SW 1271 (cell line): ENCODE measurements at places on chromosomes 7 and 10.
A peak's percentile ranks its signal among the peaks of the same experiment; 100 is the strongest.

DNA sequence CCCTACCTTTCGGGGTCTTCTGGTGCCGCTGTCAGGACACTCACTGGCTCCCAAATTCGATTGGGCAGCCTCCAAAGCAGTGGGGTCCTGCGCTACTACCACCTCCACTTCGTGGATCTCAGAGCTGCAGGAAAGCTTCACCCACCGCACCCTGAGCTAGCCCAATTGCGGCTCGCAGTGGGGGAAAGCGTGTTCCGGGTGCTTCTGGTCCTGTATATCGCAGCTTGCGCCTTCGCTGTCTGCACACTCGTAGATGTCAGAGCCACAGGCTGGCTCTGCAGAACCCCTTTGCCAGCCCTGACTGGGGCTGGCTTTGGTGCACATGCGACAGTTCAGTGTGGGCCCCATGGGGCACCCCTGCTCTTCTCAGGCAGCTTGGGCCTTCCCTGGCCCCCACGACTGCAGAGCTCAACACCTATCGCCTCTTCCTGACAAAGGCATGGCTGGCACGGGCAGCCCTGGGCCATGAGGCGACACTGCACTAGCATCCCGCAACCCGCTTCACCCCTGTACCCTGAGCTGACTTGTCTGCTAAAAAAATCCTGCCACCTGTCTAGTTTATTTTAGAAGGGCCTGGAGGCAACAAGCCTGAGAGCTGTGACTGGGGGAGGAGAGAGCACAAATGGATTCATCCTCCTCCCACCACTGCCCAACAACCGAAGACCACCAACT, 78.7 kb upstream of the ABI1 start:
- DNase-seq = no peak

DNA sequence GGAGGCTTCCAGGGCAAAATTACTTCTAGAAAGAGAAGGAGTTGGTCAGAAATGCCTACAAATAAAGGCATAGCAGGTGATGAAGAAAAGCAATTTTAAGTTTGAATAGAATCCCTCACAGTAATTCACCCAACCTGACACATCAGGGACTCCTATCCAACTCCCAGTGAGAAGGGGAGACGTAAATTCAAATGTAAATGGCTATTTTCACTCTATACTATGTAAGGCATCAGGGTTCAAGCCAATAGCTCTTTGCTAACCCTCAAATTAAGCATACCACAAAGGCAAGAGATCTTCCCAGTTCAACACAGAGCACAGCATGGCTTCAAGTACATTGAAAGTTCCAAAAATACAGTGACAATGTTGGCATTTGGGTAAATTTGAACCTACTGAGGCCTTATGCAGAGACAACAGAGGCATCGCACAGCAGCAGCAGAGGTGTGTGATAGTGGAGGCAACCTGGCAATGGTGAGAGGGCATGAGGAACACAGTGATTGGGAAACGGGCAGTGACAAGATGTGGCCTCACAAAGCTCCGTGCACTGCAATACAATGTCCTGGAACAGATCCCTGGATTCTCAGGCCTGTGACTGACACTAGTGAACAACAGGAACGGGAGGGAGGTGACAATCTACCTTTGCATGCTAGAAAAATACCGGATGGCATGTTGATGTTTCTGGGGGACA, 95.7 kb downstream of the VSTM2A start:
- DNase-seq = no peak

- no peak for DNase-seq
Observed at GRCh38 chr7:69682518-69682917, 84.2 kb downstream of the AUTS2 start.

GRCh38 chr10:31064348-31064747, 32.7 kb upstream of the ZNF438 start:
- no peak for DNase-seq

DNA sequence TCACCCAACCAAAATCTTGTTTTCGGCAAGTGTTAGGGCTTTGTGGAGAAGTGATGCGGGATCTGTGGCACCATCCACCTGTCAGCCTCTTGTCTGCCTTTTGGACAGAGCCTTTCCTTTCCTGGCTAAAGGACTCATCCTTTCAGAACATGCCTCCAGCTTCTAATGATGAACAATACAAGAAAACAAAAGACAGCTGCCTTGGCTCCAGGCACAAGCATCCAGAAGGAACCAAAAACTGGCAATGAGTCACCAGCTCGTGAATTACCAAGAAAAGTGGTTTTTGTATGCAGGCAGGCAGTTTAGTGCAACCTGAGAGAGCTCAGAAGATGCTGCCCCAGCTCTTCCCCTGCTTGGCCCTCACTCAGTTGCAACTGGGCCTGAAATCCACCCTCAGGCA, 84.6 kb upstream of the NAMPT start:
- no peak for DNase-seq

- no peak for DNase-seq
Observed at GRCh38 chr7:106220307-106220706, 64.5 kb downstream of the NAMPT start.

DNA sequence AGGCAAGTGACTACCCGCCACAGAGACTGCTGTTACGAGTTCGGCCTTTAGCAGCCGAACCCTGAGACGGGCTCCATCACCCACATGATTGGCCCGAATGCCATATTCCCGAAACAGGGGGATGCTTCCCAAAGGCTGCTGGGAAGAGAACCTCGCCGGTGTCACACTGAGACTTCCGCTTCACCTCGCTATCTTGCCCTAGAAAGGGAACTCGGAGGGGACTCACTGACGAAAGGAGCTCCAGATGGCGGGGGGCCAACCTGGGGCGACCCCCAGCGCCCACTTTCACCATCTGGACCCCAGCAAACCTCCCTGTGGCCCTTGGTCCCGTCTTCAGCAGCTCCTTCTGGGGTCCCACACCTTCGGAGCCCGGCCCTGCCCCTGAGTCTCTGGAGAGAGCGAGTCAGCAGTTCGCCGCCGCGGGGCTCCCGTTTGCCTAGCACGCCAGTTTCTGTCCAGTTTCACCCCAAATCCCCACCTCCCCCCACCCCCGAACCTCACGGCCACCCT, 529 bp downstream of the HPS1 start:
- DNase-seq = no peak

GRCh38 chr7:40907286-40907685, 772.5 kb downstream of the SUGCT start:
- DNase-seq = no peak

DNA sequence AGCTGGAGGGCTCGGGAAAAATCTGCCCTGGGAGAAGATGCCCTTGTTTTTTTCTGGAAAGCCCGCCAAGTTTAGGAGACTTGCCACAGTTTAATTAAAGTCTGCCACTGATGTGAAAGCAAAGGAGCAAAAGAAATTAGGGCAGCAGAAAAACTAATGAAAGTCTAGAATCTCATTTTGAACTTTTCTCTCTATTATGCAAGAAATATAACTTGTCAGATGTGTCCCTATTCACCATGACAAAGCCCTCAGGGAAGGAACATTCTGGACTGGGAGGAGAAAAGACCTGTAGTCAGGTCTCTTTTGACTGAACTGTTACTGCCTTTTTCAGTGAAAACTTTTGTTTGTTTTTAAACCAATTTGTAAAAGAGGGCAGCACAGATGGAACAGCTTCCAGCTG, 715.5 kb downstream of the SORCS3 start:
- DNase-seq = no peak

- no peak for DNase-seq
Observed at GRCh38 chr7:36109013-36109627, 43.9 kb upstream of the EEPD1 start.

DNA sequence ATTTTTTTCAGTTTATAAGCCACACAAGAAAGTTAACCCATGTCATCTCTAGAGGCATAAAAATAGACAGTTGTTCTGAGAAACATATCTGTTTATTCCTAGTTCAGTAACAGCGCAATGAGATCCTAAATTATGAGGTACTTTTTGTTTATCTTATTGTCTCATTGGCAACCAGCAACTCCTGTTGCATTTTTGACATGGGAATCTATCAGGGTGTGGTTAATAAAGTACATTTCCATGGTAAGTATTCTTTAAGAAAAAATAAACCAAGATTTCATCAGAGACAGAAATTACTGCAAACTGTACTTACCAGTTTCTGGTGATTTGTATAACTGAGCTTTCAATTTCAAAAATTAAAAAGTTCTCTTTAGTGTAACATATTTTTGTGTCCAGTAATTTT, 9.0 kb downstream of the FAS start:
- DNase-seq = no peak

- DNase-seq = no peak
Observed at GRCh38 chr7:55187701-55188491, 169.1 kb downstream of the EGFR start.

DNA sequence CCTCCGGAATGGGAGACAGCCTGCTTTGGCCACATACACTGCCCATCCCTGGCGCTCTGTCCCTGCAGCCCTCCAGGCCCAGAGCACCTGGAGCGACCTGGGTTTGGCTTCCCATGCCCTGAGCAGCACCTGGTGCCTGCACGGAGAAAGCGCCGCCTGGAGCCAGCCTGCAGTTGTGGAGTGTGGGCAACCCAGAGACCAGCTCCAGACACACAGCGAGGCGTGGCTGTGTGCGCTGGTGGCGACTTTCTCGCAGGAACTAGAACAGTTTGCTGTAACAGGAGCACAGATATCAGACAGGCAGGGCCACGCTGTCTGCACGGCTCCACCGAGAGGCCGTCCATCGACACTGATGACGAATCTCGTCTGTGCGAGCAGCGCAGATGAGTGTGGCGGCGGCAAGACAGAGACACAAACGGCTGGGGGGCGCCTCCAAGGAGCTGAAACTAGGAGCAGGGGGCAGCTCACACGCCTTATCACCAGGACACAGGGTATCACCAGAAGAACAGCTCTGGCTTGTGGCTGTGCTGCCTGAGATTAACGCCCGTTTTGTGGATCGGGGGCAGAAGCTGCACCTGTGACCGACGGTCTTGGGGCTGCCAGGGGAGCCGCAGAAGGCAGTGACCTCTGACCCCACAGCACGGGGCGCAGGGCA, 275.3 kb downstream of the DNAJB6 start:
- DNase-seq = no peak

DNA sequence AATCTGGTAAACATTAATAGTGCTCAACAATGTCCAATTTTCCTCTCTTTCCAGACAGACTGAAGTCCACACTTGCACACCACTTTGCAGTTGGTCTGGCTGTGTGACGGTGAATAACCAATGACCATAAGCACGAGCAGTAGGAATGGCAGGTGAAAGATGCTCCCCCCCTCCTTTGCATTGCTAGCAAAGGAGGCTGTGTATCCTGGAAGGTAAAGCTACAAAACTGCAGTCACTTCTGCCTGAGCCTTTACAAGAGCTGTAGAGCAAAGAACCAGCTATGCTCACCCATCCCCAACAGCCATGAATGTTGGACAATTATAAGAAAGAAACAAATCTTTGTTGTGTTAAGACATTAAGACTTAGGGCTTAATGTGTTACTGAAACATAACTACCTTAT, 178.0 kb downstream of the IPMK start:
- DNase-seq = no peak

GRCh38 chr7:29156907-29157452, 10.6 kb upstream of the CPVL start:
- DNase-seq = no peak

DNA sequence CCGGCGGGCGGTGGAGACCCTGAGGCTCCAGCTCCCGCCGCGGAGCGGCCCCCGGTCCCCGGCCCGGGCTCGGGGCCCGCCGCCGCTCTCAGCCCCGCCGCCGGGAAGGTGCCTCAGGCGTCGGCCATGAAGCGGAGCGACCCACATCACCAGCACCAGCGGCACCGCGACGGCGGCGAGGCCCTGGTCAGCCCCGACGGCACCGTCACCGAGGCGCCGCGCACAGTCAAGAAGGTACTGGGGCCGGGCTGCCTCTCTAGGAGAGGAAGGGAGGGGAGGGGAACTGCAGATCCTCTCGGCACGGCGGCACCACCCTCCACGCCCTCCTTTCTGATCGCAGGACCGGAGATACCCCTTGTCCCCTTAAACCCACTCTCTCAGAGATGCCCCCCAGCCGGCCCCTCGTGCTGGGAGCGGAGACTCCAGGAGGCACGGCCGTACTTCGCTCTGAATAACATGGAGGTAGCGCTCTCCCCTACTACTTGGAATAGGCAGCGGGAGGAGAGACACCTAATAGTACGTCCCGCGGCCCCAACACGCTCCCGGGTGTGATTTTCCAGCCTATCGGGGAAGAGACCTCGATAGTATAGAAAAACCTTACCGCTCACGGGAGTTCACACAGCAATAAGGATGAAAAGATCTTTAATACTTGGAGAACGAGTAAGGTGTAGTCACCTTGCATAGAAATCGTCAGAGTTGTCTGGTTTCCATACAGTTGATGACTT, 538 bp downstream of the AHCYL2 start:
- DNase-seq = no peak

DNA sequence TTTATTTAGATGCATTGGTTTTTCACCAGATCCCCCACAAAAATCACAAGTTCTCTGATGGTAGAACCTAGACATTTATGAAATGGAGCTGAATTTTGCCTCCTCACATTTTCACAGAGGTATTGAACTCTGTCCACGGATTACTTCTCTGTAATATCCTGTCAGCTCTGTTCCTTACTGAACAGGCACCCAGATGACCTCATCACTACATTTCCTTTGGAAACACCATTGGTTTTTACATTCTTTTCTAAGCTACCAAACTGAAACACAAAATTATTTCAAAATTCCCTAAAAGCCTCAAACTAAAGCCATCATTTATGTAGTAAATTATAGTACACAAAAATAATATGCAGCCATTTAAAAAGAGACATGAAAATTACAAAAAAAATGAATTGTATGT, 98.3 kb upstream of the KCNIP2 start:
- DNase-seq = no peak

DNA sequence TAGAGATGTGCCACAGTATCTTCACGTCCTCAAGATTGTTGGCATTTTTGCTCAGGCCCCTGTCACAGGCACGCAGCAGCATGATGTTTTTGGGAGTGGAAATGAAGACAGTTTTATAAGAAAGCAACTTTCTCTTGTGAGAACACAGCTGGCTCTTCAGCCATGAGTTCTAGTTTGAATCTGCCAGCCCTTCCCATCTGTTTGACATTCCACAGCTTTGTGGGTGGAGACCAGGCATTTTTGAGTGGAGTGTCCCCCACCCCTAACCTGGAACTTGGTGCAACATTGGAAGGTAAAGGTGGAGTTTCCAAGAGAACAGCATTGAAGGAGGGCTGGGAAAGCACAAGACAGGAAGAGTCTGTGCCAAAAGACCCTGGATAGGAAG, 253.1 kb upstream of the IGFBP3 start:
- no peak for DNase-seq

GRCh38 chr10:14010101-14010558, 320.6 kb downstream of the FRMD4A start:
- DNase-seq = no peak

GRCh38 chr10:29658984-29659965, 24.5 kb upstream of the SVIL start:
- DNase-seq = peak; percentile 100

GRCh38 chr7:149838224-149838991, at the start of gene ZNF862:
TSS of gene ZNF862 (plus strand) at chr7:149838375. CDS start at chr7:149838612, 237 bp downstream.
- peak; percentile 91 for DNase-seq

DNA sequence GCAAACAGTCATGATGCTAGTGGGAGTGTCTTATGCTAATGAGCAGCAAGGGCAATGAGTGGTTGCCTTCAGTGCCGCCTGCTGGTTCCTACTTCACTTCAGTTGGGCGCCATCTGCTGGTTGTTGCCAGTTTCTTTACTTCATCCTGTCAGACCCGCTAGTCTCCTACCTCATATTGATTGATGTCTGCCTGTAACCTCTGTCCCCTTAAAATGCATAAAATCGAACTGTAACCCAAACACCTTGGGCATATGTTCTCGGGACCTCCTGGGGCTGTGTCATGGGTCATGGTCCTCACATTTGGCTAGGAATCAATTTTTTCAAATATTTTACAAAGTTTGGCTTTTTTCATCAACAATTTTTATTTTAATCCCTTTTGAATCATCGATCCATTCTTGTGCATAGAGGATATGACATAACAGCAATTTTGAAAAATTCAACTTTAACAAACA, 62.8 kb upstream of the C7orf33 start:
- peak; percentile 83 for DNase-seq
